ENCODE measurements at places on chromosomes 16 and 17. TPM values are rescaled to one million over a fixed set of nuclear protein-coding genes. Genes with fewer than 3 reads are reported as not detected.

PIPOX gene
- 0.82 TPM for polyA plus RNA-seq

CASKIN2 gene
- 13.9 TPM for polyA plus RNA-seq

PAQR4 gene
- 1.5 TPM for polyA plus RNA-seq

GAS2L2 gene
- polyA plus RNA-seq: not detected

DNA sequence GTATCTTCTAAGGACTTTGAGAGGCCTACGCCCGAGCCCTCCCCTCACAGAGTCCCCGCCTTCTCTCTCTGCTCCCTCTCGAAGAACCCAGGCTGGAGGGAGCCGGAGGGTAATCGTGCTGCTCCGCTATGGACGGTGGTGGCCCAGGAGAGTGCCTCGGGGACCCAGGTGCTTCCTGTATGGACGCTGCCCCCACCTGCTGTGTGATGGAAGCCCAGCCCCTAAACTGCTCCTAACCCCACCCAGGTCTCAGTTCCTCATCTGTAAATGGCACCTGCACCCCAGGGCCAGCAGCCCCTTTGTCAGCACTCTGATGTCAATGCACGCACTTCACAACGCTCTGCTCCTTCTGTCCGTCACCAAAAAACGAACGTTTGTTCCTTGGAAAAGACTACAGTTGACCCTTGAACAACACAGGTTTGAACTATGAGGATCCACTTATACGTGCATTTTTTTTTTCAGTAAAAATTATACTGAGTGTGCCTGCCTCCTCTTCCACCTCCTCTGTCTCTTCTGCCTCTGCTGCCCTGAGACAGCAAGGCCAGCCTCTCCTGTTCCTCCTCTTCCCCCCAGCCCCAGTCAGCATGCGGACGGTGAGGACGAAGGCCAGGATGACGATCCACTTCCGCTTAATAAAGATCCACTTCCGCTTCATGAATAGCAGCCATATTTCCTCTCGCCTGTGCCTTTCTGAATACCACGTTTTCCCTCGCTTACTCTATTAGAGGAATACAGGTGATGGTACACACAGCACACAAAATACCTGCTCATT, 118.3 kb downstream of the BANP start:
- peak; percentile 18 for DNase-seq

- no peak for DNase-seq
Measured at GRCh38 chr17:38333635-38334295, 10.0 kb downstream of the GPR179 start.

SPATA32 gene
- polyA plus RNA-seq: not detected

GRCh38 chr17:4304417-4305027, 40.7 kb upstream of the ANKFY1 start:
- no peak for DNase-seq

GRCh38 chr17:38984666-38985065, 17.5 kb upstream of the FBXO47 start:
- DNase-seq: no peak

- DNase-seq: no peak
Measured at GRCh38 chr16:68972720-68973119, 129.4 kb downstream of the TANGO6 start.

C17orf50 gene
- not detected for polyA plus RNA-seq

- DNase-seq: no peak
Measured at GRCh38 chr17:7846765-7847661, 7.9 kb upstream of the TMEM88 start.

DNA sequence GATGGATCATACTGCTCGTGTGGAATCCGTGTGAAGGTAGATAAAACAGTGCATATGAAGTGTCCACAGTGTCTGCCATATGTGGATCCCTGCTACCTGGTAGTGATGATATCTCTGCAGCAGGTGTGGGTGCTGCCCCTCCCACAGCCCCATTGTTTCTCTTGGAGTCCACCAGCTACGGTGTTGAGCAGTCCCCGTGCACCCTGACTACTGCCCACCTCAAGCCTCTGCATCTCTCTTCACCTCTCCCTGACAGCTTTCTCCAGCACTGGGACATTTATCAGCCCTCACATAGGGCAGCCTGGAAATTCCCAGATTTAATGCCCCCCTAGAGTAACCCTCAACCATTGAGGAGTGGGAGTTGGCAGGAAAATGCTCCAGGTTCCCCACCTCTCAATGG, 244.7 kb downstream of the IRF8 start:
- no peak for DNase-seq

- DNase-seq: no peak
Measured at GRCh38 chr17:80122026-80122575, 20.7 kb downstream of the GAA start.

Data from ovary (tissue), 10 donors.